ENCODE measurements at places on chromosomes 5 and 9.

GRCh38 chr5:53173083-53173482 lies 63.5 kb upstream of the MOCS2 start:
- no peak for DNase-seq

- no peak for DNase-seq
Observed at GRCh38 chr5:9621379-9621903, 8.7 kb downstream of the TAS2R1 start.

DNA sequence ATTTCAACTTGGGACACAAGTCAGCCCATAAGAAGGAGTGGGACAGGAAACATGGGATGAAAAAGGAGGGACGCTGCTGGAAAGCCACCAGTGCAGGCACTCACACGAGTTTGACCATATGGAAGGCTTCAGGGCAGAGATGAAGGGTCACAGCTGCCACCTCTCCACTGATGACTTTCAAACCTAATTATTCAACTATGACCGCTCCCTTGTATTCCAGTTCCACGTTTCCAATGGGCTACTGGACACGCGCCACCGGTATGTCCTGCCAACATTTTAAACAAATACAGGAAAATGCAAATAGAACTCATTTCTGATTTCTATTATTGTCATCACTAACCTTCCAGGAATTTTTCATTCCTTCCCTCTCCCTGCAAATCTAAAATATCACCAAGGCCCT lies 134.7 kb downstream of the SLC1A3 start:
- DNase-seq, result no peak

- no peak for DNase-seq
Observed at GRCh38 chr5:316210-317085, 5.1 kb upstream of the AHRR start.

- no peak for DNase-seq
Observed at GRCh38 chr5:31213705-31214121, 20.2 kb downstream of the CDH6 start.

- DNase-seq, result no peak
Observed at GRCh38 chr5:85614489-85614888, 1003.3 kb upstream of the COX7C start.

GRCh38 chr5:140118302-140118936 lies 4.5 kb downstream of the PURA start:
- DNase-seq, result no peak

DNA sequence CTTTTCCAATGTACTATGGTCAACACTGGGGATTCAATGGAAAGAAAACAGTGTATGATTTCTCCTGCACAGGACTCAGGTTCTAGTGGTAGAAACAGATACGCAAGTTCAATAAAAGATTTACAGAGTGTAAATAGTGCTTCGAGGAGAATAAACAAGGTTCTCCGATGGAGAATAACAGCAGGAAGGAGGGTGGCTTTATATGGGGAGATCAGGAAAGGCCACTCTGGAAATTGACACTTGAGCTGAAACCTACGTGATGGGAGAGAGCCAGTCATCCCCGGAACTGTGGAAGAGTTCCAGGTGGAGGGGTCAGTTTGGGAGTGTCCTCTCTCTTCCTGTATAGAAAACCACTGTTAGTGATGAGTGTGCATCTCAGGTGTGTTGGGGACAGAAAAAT lies 65.9 kb downstream of the GARNL3 start:
- no peak for DNase-seq

DNA sequence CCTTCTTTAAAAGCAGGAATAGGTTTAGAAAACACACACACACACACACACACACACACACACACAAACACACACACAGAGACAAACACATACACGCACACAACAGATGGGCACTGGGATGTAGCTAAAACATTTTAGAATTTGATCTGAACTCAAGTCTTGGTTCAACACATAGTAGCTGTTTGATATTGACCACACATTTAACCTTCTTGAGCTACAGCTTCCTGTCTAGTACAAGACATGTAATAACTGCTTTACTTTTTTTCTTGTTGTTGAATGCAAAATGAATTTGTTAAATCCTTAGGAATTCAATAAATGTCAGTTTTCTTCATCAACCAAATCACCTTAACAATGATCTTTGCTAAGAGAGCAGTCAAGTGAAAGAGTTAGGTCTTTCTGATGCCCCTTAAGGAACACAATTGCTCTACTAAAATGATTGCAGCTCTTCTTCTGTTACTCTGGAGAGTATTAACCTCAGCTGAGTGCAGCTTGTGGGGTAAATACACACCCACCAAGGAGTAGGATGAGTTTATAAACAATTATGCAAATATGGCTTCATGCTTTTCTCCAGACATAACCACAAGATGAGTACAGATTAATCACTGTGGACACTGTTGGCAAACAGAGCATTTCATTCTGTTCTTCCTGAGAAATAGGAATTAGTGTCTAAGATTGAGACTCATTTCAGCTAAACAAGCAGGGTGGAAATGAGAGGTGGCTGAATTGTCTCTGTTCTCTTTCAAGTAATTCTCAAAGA lies 302.9 kb upstream of the PAPPA start:
- DNase-seq, result no peak

DNA sequence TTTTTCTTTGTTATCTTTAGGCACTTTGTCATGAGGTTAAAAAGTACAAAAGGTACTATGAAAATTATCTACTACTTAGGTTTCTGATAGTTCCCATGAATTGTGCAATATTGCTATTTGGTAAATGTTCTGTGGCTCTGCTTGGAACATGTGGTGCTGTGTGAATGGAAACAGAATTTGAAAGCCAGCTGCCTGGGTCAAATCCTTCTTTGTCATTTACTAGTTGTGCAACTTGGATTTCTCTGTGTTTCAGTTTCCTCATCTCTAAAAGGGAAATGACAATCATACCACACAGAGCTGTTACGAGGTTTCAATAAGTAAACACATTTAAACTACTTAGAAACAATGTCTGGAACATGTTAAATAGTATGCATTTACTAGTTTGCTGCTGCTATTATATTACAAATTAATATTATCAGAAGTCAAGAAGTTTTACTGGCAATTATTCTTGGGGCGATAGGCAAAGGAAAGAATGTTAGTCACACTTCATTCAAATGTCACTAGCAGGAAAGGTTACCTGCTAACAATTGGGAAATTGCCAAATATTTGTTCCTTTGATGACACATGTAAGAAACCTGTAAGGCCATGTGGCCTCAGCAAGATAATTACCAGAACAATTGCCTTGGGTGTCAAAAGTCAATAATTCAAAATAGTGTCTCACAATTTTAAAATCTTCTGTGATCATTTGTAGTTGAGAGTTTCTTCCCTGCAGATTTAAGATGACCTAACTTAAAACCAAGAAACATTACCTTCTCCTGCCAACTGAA lies 184.8 kb downstream of the KIAA0825 start:
- DNase-seq, result peak; percentile 53

DNA sequence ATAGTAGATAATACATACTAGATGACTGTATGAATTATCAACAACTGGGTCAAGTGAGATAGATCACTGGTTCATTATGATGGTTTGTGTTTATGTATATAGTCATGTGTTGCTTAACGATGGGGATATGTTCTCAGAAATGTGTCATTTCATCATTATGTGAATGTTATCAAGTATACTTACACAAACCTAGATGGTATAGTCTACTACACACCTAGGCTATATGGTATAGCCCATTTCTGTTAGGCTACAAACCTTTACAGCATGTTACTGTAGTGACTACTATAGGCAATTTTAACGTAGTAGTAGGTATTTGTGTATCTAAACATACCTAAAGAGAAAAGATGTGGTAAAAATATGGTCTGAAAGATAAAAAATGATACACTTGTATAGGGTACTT lies 31.0 kb downstream of the TMEM38B start:
- no peak for DNase-seq

All from left lobe of liver (tissue), 2 donors.